ENCODE measurements at places on chromosomes 5 and 9.
A peak's percentile ranks its signal among the peaks of the same experiment; 100 is the strongest.

GRCh38 chr5:35229076-35230037 lies 930 bp downstream of the PRLR start:
- DNase-seq: no peak

GRCh38 chr9:82206490-82206889 lies 217.9 kb downstream of the SPATA31D1 start:
- DNase-seq: peak; percentile 15

DNA sequence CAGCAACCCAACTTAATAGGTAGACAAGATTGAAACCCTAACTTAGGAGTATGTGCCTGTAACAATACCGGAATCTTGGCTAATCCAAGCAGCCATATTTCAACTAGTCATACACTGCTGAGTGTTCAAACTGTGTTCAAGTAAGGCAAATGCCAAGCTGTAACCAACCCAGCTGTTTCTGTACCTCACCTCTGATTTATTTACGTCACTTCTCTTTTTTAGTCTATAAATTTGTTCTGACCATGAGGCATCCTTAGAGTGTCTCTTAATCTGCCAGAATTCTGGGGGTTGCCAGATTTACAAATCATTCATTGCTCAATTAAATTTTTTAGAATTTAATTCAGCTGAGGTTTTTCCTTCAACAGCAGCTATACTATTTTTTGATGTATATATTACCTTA lies 723.2 kb downstream of the CDH18 start:
- no peak for DNase-seq

- no peak for DNase-seq
These were observed 788.9 kb upstream of the GRAMD2B start for GRCh38 chr5:125634216-125634835.

DNA sequence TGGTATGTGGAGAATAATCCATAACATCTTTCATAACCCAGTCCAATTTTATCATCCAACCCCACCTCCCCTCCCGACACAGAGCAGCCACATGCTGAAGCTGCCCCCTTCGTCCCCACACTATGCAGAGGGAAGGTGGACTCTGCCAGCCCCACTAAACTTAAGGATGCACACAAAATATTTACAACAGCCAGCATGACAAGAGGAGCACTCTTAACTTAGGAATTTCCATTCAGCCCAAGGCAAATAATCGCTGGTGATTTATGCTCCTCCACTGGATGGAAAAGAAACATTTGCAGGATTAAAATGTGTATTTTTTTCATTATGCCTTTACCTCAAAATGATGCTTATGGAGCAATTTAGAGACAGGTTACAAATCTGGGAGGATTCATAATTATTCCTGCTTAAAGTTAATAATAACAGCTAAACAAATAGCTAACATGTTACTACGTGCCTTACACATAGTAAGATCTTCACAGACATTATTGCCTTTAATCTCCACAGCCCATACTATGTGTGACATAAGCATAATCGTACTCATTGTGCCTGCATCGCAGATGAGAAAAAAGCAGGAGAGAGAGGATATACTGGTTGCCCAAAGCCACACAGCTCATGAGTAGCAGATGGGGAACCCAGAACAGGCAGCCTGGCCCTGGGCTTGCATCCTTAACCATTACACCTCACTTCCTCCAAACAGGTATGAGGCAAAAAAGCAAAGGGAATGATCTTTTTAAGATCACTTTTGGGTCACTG lies 92.6 kb downstream of the GLIS3 start:
- no peak for DNase-seq

DNA sequence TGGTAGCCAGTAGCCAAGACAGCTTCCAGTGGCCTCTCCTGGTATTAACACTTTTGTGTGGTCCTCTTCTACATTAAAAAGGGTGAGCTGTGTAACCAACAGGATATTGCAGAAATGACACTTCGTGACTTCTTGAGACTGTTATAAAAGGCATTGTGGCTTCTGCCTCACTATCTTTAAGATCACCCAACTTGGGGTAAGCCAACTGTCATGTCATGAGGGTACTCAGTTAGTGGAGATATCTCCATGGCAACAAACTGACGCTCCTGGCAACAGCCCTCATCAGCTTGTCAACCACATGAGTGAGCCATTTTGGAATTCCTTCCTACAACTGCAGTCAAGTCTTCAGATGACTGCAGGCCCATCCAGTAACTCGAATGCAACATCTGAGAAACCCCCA lies 121.7 kb downstream of the DEPDC1B start:
- DNase-seq: no peak

DNA sequence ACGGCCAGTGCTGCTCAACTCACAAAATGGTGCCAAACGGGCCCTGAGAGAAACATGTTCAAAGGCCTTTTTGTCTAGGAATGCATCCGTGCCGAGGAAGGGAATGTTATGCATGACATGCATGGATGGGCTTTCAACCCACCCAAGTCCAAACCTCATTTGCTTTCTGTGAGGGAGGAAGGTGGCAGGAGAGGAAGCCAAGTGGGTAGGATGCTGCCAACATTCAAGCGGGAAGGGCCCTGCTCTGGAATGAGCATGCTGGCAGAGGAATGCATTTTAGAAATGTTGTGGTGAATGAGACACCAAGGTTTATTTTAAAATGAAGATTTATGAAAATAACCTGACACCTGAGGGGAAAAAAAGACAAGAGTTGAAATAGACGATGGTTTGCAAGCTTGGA lies 479.1 kb downstream of the CCDC171 start:
- no peak for DNase-seq

GRCh38 chr5:36536616-36537005 lies 69.8 kb upstream of the SLC1A3 start:
- no peak for DNase-seq

- no peak for DNase-seq
These were observed 1424.0 kb upstream of the CDH6 start for GRCh38 chr5:29769474-29769873.

GRCh38 chr9:109107402-109108240 lies 12.1 kb downstream of the TMEM245 start:
- DNase-seq: peak; percentile 33

DNA sequence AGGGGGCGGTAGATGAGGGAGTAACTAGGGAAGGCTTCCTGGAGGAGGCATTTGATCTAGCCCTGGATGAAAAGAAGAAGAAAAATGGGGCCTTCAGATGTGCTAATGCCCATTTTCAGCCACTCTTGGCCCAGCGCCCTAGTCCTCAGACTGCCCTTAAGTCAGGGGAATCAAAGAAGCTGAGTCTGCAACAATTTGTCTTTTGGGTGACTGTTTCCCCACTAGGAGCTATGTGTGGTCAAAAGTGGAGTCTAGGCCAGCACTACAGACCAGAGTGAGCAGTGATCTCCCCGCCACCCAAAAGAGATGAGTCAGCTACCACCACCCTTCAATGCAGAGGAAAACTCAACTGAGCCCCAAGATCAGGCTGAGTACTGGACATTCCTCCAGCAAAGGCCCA lies 542.1 kb downstream of the BNC2 start:
- DNase-seq: no peak

- no peak for DNase-seq
These were observed 130.0 kb downstream of the PDE4D start for GRCh38 chr5:59763541-59763940.

DNA sequence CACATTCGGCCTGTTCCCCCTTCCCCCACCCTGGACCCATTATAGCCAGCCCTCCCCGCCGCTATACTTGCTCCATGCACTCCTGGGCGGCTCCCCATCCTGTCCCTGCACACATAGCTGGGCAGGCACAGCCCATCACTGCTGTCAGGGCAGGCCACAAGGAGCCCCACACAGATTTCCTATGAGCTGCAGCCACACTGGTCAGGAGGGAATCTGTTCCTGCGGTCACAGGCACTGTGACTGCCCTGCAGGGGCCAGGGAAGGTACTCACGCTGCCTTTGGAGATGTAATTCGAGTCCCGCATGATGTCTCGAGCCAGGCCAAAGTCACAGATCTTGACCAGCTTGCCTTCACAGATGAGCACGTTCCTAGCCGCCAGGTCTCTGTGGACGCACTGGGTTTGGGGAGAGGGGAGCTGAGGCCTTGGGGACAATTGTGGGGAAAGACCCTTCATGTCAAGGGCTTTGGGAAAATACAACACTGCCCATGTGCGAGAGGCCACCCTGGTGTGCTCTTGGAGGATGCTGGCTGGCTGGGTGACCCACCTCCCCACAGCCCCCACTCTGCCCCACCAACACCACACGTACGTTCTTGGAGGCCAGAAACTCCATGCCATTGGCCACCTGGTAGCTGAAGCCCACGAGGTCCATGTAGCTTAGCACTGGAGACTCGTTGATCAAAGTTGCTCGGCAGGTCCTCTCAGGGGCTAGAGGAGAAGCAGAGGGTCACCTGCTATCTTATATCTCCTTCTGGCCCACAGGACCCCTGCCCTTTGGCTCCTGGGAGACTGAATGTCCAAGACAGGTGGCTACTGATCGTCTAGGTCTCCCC lies 34.5 kb upstream of the CSF1R start:
- DNase-seq: no peak

DNA sequence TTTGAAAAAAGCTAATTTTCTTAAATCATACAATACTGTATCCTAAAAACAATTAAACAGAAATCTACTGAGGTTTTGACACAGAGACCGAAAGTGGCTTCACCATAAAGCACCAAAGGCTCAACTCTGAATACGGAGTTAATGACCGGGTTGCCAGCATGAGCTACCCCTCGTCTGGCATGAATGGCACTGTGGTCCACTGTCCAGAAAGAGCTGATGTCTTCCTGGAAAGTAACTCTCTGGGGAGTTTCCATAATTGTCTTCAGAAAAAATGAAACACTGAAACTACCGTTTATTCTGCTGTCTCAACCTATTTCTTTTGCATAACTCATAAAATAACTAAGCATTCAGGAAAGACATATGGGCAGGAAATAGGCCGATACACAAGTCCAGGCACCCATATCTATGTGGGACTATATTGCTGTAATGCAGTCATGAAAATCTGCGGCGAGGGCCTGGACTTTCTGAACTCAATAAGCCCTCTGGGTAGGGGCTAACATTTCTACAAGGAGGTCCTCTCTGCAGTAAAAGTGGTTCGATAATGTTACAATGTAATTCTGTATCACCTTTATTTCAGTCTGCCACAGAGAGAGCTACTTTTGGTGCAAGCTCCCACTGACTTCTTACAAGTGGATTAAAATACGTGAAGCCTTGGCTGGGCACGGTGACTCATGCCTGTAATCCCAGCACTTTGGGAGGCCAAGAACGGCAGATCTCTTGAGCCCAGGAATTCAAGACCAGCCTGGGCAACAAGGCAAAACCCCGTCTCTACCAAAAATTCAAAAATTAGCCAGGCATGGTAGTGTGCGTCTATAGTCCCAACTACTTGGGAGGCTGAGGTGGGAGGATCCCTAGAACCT lies 52.4 kb downstream of the ANKH start:
- DNase-seq: no peak

GRCh38 chr9:124209774-124210173 lies 48.0 kb upstream of the NEK6 start:
- DNase-seq: no peak

DNA sequence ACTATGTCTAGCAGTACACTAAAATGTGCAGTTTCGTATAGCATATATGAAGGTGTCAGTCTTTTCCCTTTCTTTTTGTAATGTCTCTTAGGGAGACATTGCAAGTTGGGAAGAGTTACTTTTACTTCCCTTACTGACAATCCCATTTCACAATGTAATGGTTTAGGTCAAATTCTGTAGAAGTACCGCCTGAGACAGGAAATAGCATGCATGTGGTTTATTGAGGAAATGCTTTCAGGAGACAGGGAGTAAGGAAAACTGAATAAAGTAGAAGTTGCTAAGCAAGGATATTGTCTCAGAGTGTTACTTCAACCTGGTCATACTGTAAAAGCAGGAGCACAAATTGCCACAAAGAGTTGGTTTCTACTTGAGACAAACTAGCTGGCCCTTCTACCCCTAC lies 32.1 kb upstream of the MSANTD3 start:
- no peak for DNase-seq

DNA sequence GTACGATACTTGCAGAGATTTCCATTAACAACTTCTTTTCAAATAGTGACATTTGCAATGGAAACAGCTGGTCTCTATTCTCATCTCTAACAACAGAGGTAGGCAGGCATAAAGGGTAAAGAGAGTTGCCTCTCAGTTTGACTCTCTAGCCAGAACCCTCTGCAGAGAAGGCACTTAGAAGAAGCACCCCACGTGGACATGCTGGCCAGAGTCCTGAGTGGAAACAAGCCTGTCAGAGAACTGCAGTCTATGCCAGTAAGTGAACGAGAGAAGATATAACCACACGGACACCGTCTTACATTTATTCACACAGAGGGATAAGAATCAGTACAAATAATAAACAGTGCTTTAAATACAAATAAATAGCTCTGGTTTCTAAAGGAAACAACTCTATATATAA lies 11.0 kb upstream of the LHX6 start:
- DNase-seq: no peak

GRCh38 chr5:57102905-57103255 lies 71.0 kb upstream of the GPBP1 start:
- no peak for DNase-seq

- no peak for DNase-seq
These were observed 30.0 kb upstream of the TRIO start for GRCh38 chr5:14112998-14113652.

DNA sequence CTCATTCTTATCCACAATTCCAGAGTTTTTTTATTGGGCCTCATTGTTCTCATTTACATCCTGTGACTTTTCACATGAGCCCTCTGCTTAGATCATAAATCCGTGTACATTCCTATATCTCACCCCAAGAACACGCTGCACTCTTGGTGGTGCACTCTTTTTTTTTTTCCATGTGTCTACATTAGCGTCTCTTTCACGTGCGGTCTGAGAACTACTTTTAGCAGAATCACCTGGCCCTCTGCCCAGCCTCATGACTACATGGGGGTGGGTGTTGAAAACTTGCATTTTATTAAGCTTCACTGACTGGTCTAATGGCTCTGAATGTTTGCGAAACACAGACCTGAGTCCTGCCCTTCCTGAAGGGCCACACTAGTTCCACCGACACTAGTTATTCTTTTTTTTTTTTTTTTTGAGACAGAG lies 18.6 kb downstream of the C9orf57 start:
- peak; percentile 69 for DNase-seq

DNA sequence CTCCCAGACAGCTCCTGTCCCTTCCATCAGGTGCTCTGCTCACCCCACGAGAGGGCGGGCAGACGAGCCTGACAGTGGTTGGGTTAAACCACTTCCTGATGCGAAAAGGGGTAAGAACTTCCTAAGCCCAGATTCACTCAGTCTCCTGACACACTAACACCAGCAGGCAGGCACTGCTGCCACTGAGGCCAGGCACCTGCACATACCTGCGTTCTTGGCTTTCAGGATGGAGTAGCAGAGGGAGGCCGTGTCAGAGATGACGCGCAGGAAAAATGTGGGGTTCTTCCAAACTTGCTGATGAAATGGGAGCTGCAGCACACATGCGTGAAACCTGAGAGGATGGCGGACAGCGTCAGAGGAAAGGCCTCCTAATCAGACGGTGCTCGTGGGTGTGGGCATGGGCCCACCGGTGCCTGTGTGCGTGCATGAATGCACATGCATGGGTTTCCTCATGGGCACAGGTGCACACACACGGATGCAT lies 29.9 kb downstream of the SLC6A18 start:
- DNase-seq: no peak

- DNase-seq: no peak
These were observed 8.7 kb upstream of the B4GALT1 start for GRCh38 chr9:33175649-33176325.

GRCh38 chr5:147303976-147304375 lies 69.2 kb downstream of the STK32A start:
- DNase-seq: peak; percentile 70
